ENCODE measurements at places on chromosomes 7 and 10.

- peak; percentile 38 for DNase-seq
Observed at GRCh38 chr10:13816195-13816925, 229.6 kb downstream of the PRPF18 start.

DNA sequence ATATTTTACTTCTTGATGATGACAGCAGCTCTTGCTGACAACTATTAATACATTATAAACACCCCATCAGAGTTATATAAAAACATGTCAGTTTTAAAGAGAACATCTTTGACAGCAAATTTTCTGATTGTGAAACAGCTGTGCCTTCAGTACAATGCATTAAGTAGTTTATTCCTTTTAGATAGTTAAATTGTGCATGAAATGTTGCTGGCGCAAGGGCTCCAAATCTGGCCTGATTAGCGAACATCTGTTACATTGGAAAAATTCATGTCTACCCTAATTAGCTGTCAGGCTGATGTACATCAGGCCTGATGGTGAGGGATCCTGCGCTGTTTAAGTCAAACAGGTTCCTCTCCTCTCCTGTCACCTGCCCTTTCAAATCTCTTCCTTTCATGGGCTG, 171.9 kb upstream of the SP8 start:
- no peak for DNase-seq

DNA sequence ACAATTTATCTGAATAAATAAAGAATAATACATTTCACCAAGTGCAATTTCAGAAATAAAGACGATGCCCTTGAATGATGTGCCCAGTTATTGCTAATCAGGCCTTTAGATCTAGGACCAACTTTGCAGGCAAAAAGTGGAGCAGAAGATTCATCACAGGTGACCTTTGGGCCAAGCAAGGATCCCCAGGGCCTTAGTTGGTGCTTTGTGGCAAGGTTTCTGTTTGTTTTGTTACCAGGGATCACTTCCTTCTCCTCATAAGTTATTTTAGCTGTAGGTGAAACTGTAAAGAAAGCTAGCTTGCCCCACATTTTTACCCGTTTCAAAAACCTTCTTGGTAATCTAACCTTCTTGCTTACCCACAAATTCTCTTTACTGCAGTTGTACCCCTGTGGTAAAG, 323.2 kb downstream of the NEBL start:
- DNase-seq = no peak

GRCh38 chr10:104505521-104506042, 135.5 kb upstream of the SORCS3 start:
- no peak for DNase-seq

DNA sequence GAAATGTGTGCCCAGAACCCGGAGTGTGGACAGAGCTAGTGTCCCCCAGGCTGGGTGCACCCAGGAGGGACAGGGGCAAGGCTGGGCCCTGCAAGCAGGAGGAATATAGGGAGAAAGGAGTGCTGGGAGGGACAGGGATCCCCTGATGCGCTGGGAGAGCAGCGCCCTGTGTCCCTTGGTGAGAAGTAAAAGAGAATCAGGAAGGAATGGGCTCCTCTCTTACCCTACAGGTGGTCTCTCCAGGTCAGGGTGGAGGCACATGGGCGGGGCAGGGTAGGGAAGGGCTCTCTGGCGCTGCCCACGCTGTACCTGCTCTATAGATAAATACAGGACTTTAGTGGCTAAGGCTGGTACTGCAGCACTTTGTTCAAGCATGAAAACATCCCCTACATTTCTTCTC, 753.8 kb downstream of the GRID1 start:
- no peak for DNase-seq

DNA sequence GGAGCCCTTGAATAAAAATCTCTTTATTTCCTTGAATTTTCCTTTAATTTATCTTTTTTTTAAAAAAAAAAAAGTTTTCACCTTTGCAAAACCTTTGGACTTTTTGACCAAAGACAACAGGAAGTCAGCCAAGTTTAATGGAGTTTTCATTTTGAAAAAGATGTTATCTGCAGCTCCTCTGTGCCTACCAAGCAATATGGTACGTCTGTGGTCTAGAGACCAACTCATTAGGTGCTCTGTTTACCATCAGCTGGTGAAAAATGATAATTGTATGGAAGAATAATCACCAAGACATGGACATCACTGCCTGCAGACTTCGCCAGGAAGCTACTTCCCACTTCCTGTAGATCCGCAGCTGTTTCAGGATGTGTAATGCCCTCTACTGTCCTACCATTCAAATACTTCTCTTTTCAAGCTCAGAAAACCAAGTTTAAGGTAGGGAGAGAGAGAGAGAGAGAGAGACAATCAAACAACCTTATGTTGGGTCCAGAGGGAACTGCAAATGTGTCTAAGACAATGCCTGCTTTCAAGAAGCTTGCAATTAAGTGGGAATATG, 18.7 kb downstream of the PLXNA4 start:
- DNase-seq = no peak

- DNase-seq = no peak
Observed at GRCh38 chr10:11761431-11761830, 19.2 kb downstream of the ECHDC3 start.

DNA sequence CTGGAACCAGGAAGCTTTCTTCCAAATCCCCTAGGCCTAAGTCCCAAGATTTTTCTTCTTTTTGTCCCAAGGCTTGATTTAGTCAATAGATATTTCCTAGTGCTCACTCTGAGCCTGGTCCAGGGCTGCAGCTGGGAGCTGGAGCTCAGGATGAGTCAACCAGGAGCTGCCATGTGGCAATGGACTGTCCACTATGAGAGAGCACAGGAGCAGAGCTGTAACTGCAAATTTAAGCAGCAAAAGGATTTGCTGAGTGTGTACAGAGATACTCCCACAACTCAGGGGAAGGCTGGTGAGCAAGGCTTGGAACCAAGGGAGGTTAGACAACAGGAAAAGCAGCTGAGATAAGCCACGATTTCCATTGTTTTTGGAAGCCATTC, 92.1 kb upstream of the CXCL12 start:
- peak; percentile 55 for DNase-seq

DNA sequence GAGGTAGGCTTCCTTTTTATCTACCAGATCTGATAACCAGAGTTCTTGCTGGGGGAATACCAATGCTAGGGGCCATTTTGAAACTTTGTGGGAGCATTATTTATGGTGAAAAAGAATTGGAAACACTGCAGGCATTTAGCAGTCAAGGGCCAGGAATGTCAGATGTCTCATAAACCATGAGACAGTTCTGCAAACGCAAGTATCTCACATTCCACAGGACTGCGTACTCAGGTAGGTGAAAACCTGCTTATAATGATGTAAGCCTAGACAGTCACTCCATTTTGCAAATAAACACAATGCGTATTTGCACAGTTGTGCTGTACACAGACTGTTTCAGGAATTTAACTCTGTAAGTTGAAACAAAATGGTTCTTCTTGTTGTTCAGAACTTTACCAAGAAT, 33.9 kb downstream of the ECHDC3 start:
- DNase-seq = no peak

All from AG09309 (cell line).